NCI-H345 (cell line): ENCODE measurements at places on chromosomes 2 and 18.
A peak's percentile ranks its signal among the peaks of the same experiment; 100 is the strongest.

DNA sequence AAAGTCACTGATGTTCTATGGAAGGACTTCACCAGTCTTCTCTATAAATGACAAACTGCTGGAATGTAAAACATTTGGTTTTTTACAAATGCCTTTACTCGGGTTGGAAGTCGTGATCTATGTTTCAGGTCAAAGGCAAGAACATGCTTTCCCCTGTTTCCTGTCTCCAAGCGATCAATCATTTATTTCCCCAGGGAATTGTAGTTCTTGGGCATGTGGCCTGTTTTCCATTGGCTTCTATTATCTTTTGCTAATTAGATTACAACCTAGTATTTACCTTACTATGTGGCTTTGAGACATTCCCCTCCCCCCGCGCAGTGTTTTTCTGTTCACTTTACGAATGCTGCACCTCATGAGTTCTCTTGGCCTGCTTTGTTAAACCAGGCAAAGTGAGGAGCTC, 684.2 kb downstream of the EPHA4 start:
- no peak for DNase-seq

- DNase-seq, result no peak
These were observed 114.3 kb downstream of the LNPK start for GRCh38 chr2:175887776-175888175.

DNA sequence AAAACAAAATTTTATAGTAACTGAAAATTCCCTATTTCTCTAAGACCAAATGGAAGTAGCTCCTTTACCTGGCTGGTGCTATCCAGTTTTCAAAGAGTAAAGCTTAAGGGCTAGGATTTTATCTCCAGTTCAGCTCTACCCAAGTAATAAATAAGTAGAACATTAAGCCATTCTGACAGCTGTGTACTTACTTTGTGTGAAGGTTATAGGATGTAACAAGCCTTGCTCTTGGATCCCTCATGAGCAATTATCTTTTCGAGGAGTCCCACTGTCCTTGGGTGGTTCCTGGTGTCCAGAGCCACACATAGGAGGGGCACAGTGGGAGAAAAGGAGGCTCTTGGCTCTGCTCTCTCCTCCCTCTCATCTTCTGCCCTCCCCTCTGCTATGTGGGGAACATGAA, 45.5 kb downstream of the KIF5C start:
- DNase-seq, result no peak

DNA sequence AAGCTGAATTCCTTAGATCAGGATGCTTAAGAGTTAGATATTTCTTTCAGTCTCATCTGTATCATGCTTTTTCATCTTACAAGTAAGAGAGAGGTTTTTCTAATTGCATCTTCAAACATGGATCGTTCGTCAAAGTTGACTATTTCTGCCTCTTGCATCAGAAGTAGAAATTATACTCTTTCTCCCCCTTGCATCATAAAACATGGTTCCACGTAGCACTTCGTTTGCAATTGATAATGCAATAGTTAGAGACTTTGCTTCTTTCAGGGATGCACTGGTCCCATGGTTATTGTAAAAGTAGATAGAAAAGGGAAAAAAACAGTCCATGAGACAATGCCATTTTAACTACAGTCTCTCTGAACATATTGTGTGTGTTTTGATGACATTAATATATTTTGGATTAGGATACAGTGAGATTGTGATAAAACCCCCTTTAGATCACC, 75.1 kb upstream of the PARD3B start:
- DNase-seq, result no peak

- no peak for DNase-seq
These were observed 249.4 kb upstream of the KLHL29 start for GRCh38 chr2:23135481-23136100.

DNA sequence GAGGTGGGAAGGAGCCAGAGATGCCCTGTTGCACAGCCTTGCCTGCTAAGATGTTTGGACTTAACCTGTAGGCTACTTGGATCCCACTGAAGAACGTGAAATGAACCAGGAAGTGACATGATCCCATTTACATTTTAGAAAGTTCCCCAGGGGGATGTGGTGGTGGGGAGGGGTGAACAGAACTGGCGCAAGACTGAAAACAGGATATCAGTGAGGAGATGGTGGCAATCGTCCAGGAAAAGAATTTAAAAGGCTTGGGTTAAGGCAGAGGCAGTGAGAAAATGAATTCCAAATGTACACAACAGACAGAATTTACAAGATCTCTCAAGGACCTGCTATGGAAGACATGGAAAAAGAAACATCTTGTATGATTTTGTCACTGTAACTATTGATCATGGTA, 42.3 kb downstream of the SULT1C2 start:
- DNase-seq, result no peak

DNA sequence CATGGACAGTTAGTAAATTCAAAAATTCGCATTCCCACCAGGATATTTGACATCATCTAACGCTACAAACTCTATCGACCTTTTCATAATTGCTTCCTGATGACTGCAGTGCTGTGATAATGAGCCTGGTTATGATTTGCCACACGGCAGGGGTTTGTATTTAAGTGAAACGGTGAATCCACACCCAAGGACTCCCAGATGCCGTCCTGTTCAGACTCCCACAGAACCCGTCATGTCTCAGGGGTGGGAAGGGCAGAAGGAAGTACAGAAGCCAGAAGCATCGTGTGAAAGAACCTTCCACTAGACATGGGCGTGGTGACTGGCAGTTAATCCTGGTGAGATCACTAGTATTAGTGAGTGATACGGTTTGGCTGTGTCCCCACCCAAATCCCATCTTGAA, 91.2 kb upstream of the TMEM18 start:
- DNase-seq, result no peak

DNA sequence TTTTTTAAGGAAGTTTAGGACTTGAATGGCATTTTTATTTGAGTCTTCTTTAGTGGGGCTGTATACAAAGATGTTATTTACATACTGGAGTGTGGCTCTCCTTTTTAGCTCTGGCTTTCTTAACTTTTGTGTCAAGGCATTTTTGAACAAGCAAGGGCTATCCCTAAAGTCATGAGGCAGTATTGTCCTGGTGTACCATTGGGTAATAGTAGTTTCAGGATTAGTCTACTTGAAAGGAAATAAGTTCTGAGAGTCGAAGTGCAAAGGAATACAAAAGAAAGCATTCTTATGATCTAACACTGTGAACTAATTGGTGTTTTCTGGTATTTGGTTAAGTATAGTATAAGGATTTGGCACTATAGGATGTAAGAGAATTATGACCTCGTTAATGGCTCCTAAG, 1.9 kb upstream of the CYP27A1 start:
- DNase-seq, result no peak

GRCh38 chr2:181357979-181358378, 99.2 kb upstream of the ITGA4 start:
- DNase-seq, result no peak

GRCh38 chr18:69097349-69097748, 299.5 kb downstream of the CCDC102B start:
- no peak for DNase-seq

GRCh38 chr2:189437926-189438325, 3.3 kb upstream of the WDR75 start:
- DNase-seq, result no peak

DNA sequence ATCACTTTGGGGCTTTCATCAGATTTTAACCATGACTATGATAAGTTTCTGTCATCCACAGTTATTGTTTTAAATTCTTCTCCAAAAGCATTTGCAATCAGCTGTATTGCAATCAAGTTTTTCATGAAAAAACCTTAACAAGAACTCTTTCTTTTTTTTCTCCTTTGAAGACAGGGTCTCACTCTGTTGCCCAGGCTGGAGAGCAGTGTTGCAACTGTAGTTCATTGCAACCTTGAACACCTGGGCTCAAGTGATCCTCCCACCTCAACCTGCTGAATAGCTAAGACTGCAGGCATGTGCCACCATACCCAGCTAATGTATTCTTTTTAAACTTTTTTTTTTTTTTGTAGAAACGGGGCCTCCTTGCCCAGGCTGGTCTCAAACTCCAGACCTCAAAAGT, 45.5 kb upstream of the C2orf66 start:
- DNase-seq, result no peak

- peak; percentile 14 for DNase-seq
These were observed 68.2 kb downstream of the ZNF521 start for GRCh38 chr18:25283781-25284180.

DNA sequence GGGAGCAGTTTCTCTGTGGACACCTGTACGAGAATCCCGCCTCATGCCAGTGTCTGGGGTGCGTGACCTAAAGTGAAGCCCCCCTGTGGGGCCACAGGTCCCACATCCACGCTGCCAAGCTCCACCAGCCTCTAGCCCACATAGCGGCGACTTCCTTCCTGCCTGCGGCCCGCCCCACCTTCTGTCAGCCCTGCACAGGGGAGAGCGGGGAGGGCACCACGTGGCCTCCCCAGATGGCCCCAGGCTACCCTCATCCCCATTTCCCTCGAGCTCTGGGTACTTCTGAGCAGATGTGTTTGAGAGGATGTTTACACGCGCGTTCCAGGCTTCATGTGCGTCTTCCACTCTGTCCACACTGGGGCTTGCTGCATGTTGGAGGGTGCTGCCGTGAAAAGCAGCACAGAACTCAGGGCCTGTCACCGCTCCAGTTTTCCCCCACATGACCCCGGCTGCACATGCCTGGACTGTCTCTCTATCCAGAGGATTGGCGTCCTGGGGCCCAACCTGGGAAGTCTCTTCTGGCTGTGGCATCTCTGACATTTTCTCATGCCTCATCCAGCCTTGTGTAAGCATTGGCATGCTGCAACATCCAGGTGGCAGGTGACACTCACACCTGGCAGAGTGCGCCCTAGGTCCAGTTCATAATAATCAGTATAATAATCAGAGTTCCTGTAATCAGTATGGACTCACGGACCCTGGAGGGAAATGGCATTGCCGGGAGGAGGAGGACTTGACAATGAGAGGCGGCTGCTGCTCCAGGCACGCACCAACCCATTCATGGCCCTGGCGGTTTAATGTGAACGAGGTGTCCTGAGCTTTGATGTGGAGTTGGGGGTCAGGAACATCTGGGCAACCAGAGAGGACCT, 146.3 kb upstream of the TWIST2 start:
- DNase-seq, result no peak

DNA sequence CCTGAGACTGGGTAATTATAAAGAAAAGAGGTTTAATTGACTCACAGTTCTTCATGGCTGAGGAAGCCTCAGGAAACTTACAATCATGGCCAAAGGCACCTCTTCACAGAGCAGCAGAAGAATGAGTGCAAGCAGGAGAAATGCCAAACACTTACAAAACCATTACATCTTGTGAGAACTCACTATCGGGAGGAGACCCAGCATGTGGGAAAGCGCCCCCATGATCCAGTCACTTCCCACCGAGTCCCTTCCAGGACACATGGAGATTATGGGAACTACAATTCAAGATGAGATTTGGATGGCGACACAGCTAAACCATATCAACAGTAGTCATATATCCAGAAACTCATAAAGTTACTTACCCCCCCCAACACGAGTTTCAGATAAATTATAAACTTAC, 28.6 kb downstream of the TLK1 start:
- DNase-seq, result no peak

DNA sequence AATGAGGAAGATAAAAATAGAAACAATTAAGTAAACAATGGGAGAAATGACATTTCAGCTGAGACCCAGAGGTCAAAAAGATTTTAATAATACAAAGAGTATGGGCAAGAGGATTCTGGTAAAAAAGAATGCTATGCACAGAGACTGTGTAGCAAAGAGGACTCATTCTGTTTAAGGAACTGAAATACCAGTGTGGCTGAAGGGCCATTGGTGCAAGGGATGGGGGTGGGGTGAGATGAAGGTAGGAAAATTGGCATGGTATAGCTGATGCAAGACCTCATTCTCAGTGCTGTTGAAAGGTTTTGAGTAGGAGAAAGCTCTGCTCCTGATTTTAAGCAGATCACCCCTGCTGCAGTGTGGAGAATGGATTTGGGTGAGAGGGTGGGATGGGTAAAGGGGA, 10.8 kb downstream of the GALNT1 start:
- no peak for DNase-seq

DNA sequence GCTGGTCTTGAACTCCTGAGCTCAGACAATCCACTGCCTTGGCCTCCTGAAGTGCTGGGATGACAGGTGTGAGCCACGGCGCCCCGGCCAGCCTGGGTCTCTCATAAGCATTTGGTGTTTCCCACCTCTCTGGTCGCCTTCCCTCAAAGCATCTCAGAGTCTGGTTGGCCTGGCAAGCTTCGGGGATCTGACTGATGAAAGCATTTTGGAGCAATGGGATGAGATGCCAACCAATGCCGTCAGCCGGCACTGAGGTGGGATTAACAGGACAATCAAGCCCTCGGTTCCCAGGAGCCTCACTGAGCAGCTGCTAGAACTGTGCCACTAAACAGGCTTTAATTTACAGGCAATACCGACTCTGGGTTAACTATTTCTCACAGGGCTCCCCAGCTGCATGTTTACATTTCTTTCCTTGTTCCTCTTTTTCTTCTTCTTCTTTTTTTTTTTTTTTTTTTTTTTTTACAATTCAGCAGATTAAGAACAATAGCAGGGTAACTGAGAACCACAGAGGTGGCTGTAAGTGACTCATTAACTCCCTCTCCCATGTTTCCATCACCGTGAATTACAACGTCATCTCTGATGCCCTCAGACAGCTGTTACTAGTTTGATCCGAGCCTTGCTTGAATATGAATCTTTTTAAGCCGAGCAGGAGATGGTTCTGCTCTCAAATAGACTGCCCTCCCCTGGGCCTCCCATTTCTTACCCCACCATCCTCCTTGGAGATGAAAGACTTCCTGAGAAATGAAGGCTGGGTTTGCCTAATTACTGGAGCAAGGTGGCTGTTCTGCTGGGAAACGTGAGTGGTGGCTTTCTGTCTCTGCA, 37.9 kb downstream of the ODC1 start:
- no peak for DNase-seq

DNA sequence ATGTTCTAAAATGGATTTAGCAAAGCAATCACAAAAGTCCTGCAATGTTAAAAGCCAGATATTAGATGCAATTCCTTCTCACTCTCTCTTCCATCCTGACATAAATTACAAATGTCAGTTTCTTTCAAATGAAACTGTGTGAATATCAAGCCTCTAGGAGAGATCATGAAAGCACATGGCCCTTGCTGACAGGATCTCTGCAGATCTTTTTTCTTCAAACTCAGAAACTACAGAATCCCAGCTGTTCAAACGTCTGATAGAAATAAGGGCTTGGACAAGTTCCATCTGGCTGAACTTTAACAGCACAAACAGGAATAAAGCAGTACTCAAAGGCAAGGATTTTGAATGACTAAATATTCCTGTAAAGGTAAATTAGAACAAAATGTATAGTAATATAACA, 47.6 kb downstream of the PDE1A start:
- peak; percentile 1 for DNase-seq

DNA sequence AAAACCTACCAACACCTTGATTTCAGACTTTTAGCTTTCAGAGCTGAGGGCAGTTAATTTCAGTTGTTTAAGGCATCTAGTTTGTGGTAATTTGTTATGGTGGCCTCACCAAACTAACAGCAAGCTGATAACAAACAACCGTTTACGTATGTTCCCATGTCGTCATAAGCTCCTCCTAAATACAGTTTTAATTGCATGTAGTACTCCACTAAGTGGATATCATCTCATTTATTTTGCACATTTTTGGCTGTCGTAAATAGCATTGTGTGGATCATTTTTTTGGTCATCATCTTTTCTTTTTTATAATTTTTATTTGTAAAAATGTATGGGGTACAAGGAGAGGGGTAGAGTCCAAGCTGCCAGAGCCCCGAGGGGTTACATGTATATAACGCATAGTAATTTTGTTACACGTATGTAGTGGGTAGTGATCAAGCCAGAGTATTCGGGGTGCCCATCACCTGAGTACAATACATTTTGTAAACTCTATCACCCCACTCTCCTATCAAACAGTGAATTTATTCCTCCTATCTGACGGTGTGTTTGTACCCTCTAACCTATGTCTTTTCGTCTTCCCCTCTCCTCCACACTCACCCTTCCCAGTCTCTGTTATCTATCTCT, 89.2 kb upstream of the MYCN start:
- no peak for DNase-seq
